Osteoblast (primary cell): ENCODE measurements at places on chromosomes 5 and 9.

DNA sequence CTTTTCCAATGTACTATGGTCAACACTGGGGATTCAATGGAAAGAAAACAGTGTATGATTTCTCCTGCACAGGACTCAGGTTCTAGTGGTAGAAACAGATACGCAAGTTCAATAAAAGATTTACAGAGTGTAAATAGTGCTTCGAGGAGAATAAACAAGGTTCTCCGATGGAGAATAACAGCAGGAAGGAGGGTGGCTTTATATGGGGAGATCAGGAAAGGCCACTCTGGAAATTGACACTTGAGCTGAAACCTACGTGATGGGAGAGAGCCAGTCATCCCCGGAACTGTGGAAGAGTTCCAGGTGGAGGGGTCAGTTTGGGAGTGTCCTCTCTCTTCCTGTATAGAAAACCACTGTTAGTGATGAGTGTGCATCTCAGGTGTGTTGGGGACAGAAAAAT is 65.9 kb downstream of the GARNL3 start:
- no peaks in the 10 kb centered on the region for H3K36me3 ChIP-seq
- no peak overlapping the region for H3K27ac ChIP-seq
- H3K27me3 ChIP-seq, result peaks cover 4% of the 10 kb centered on the region

- no peak overlapping the region for H3K27ac ChIP-seq
- H3K4me3 ChIP-seq, result no peak overlapping the region
- H3K4me1 ChIP-seq, result peaks cover 27% of the 10 kb centered on the region
- H3K36me3 ChIP-seq, result no peaks in the 10 kb centered on the region
- DNase-seq, result peak; percentile 54
- H3K27me3 ChIP-seq, result no peaks in the 10 kb centered on the region
Observed at GRCh38 chr9:122090981-122091380, 2.1 kb downstream of the TTLL11 start.

DNA sequence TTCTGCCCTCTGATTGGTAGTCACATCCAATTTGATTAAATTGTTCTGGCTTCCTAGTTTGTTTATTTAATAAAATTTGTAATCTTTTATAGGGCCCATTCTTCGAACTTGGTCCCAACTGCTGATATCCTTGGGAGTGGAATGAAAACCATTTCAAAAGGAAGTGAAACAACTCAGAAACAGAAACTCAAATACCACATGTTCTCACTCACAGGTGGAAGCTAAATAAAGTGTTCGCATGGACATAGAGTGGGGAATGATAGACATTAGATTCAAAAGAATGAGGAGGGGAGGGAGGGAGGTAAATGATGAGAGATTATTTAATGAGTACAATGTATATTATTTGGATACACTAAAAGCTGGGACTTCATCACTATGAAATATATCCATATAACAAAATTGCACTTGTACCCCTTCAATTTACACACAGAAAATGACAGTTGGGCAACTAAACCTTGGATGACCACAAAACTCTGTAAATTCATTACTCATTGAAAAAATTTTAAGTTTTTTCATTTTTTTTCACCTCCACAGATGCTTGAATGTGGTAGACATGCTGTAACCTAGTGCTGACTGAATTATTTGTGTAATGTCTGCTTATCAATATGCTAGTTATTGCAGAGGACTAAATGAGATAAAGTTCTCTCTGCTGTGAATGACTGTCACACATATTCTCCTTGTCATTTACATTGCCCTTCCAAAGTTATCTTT is 16.0 kb downstream of the ATP10B start:
- no peaks in the 10 kb centered on the region for H3K36me3 ChIP-seq
- no peak overlapping the region for H3K4me3 ChIP-seq
- no peak for DNase-seq
- H3K27me3 ChIP-seq, result no peaks in the 10 kb centered on the region

DNA sequence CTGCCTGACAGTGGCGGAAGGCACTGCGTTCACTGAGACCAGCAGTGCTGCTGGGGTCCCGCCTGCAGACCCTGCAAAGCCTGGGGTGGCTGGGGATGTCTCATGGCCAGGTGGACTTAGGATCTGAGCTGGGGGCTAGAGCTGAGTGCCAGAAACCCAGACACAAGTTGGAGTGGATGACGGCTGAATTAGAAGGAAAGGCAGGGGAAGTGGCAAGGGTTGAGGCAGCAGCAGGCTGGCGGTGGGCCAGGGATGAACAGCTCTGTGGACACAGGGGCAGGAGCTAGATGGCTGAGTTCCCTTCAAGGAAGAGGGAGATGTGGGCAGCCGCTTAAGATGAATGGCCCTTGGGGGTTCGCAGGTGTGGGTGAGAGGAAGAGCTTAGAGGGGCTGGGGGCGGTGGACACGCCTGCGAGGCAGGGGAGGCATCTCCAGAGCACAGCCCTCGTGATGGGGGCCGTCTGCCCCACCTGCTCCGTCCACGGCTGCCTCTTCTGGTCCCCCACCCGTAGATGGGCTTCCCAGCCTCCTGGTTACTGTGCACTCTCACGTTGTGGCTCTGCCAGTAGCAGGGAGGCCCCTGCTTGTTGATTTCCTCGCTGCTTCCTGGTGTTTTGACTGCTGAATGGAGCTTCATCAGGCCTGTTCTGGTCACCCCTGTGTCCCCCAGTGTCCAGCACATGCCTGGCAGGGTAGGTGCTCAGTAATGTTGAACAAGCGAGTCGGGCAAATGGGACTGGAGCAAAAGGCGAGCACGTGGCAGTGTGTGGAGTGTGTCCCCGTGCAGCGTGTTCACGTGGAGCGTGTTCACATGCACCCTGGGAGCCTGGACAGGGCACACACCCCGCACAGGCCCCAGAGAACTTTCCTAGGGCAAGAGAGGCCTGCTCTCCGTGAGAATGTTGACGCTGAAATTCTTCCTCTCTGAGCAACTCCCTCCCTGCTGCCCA is 168.2 kb downstream of the CACNA1B start:
- no peak for DNase-seq
- no peaks in the 10 kb centered on the region for H3K27me3 ChIP-seq
- no peaks in the 10 kb centered on the region for H3K4me1 ChIP-seq

GRCh38 chr5:2134543-2135292 is 252.0 kb upstream of the IRX4 start:
- H3K27ac ChIP-seq, result no peak overlapping the region
- peak; percentile 80 for DNase-seq
- H3K27me3 ChIP-seq, result no peaks in the 10 kb centered on the region
- H3K4me1 ChIP-seq, result no peaks in the 10 kb centered on the region

- H3K4me3 ChIP-seq, result no peak overlapping the region
- DNase-seq, result no peak
- no peak overlapping the region for H3K27ac ChIP-seq
- H3K27me3 ChIP-seq, result no peaks in the 10 kb centered on the region
- peaks cover 20% of the 10 kb centered on the region for H3K4me1 ChIP-seq
- no peaks in the 10 kb centered on the region for H3K36me3 ChIP-seq
Observed at GRCh38 chr5:134257176-134257575, 31.3 kb upstream of the PPP2CA start.
